Natural killer cell (primary cell): ENCODE measurements at places on chromosomes 12 and 14.

- no peak for DNase-seq
Measured at GRCh38 chr12:58877243-58877743, 43.0 kb downstream of the LRIG3 start.

GRCh38 chr12:99029511-99030271 lies 384.6 kb downstream of the APAF1 start:
- DNase-seq = no peak

- no peak for DNase-seq
Measured at GRCh38 chr12:89960607-89961394, 252.2 kb upstream of the ATP2B1 start.

DNA sequence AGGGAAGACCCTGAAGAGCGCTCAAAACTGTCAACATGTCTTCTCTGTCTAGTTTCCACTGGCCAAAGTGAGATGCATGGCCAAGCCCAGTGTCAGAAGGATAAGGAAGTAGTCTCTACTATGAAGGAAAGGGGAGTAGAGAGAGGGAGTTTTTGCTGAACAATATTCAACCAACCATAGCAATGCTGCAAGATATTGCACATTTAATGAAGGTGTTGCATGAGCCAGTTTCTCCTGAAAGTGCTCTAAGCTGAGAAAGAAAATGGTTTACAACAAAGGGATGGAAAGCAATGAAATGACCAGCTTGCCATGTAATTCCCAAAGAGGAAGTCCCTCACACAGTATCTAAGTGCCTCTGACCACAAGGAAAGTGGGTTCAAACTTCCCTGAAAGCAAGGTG lies 40.0 kb upstream of the NID2 start:
- no peak for DNase-seq

- DNase-seq = no peak
Measured at GRCh38 chr12:39638840-39639239, 19.2 kb upstream of the ABCD2 start.
